EL (cell line): ENCODE measurements at places on chromosomes 4 and X.
A peak's percentile ranks its signal among the peaks of the same experiment; 100 is the strongest.

GRCh38 chr4:44722001-44722400 is 4.4 kb downstream of the GNPDA2 start:
- no peak for DNase-seq

- DNase-seq = peak; percentile 66
These were observed 262.6 kb downstream of the C4orf33 start for GRCh38 chr4:129358571-129358970.

DNA sequence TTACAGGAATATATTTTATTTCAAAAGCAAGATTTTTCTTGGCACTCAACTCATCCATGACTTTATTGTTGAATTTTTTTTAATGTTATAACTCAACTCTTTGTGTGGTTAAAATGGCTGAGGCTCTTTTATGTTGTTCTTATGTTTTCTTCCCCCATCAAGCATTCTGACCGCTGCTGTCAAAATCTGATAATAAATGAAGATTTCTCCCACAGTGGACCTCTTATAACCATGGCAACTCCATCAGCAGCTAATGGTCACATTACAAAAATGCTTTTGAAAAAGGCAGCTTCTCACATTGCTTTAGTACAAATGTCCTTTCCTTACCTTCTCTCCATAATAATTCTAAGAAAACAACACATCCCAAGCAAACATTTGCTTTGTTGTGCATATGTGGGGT is 96.0 kb upstream of the ATOH1 start:
- DNase-seq = no peak

- no peak for DNase-seq
These were observed 173.4 kb downstream of the PAPSS1 start for GRCh38 chr4:107546638-107547037.

- no peak for DNase-seq
These were observed 18.5 kb downstream of the MAGEA9B start for GRCh38 chrX:149568701-149569296.
